ENCODE measurements at places on chromosomes 16 and 17.

DNA sequence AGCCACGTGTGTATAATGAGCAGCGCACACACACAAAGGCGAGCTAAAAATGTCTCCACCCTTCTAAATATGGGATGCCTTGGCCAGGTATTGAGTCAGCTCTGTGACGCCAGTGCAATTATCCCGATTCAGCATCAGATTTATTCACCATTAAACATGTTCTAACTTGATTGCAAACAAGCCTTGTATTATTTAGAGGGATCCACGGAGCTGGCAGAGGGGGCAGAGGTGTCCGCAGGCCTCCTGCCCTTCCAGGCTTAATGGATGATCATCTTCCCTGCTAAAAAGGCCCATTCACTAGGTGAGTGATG lies 591.7 kb downstream of the MAF start:
- no peak for DNase-seq

DNA sequence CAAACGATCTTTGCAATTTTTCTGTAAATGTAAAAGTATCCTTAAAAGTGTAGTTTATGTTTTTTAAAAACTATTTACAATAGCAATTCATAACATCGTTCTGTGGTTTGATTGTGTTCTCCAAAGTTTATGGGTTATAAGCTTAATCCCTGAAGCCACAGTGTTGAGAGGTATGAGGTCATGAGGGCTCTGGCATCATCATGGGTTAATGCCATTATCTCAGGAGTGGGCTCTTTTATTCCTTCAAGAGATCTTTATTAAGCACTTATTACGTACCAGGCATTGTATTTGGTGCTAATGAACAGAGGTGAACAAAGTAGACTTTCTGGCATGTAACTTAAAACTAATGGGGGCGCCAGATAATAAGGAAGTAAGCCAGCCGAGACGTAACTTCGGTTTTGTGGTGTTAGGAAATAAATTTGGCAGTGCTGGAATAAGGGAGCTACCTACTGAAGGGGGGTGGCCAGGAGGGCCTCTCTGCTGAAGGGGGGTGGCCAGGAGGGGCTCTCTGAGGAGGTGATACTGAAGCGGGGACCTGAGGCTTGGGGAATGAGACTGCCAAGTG lies 158.1 kb downstream of the VPS53 start:
- no peak for DNase-seq

- no peak for DNase-seq
Observed at GRCh38 chr17:74079537-74080300, 123.8 kb upstream of the RPL38 start.

- DNase-seq: no peak
Observed at GRCh38 chr16:31177136-31177535, 2.8 kb upstream of the FUS start.

GRCh38 chr16:61128545-61129323 lies 907.5 kb downstream of the CDH8 start:
- no peak for DNase-seq

- DNase-seq: peak; percentile 71
Observed at GRCh38 chr17:3594051-3594800, 15.0 kb downstream of the TRPV1 start.

- DNase-seq: no peak
Observed at GRCh38 chr16:64345142-64345541, 776.7 kb downstream of the CDH11 start.

DNA sequence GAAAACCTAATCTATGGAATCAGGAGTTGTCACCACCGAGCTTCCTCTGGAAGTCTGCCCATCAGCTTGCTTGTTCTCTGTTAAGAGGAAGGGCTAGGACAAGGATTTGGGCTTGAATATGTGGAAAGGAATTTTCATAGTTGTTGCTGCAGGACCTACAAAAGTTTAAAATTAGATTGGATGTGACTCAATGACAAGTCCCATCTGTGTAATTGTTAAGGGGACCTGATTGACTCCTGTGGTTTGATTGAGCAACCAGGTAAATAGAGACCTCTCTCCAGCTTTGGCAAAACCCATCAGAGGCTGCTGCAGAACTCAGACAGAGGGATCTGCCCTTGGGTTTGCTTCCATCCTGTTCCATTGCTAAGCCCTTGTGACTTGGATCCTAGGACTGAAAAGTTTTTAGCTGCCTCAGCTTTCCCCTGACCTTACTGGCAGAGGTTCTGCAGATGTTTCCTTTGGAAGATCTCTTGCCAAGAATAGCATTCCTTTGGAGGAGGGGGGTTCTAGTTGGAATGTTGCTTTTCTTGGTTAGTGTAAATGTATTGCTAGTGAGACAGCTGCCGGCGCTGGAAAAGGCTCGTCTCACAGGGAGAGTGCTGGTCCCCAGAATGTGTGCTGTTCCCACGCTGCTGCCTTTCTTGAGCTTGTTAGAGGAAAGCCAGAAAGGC lies 50.0 kb downstream of the SF3B3 start:
- peak; percentile 97 for DNase-seq

DNA sequence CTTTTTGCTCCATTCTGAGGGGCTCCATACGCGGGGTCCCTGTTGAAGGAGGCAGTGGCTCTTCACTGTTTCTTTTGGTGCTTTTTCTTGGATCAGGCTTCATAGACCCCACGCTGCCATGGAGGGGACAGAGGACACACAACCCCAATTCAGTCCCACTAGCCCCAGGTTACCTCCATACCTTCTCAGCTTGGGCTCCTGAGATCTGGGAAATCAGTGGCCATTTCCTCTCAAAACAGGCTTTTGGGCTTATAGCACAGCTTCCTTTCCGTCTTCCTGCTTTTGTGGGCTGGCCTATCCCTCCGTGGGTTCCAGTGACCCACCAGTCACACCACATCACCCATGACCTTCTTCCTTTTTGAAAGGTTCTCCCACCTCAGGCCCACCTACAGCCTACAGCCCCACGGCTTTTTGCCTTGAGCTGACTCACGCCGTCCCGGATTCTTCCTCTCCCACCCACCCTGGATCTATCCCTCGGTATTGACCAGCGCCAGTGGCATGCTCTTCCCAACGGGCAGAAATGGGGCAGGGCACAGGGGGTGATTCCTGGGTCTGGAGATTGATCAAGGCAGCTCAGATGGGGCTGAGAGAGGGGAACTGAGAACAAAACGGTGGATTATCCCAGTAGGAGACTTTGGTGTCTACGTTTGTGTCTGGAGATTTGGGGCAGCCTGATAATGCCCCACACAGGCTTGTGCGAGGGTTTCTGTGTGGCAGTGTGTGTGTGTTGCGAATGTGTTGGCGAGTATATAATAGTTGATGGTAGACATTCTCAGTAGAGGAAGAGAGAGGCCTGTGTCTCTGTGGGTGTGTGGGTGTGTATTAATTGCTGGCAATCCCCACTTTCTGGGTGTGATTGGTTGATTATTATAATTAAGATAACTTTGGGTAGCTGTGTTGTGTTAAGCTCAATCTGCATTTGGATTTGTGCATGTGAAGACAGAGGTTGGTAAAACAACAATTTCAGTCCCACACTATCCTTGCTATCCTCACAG lies 3.8 kb downstream of the TBX21 start:
- no peak for DNase-seq

DNA sequence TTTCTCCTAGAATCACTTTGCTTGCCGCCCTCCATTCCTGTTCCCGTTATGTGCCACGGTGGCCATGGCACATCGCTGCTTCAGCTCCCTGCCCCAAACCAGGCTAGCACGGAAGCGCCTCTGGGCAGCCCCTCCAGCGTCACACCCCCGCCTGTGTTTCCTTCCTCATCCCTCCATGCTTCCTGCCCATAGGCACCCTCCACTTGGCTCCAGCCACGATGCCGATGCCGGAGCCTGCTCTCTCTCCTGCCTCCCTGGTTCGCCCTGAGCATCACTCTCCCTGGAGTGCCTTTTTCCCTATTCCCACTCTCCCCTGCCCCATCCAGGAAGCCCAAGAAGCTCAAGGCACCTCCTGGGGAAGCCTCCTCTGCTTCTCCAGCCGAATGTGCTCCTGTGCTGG lies 3.2 kb upstream of the ARHGAP23 start:
- DNase-seq: no peak

GRCh38 chr17:48037036-48037837 lies at the start of gene COPZ2:
Gene COPZ2 (minus strand): TSS chr17:48037797. CDS start chr17:48037777, 20 bp downstream.
- peak; percentile 75 for DNase-seq

DNA sequence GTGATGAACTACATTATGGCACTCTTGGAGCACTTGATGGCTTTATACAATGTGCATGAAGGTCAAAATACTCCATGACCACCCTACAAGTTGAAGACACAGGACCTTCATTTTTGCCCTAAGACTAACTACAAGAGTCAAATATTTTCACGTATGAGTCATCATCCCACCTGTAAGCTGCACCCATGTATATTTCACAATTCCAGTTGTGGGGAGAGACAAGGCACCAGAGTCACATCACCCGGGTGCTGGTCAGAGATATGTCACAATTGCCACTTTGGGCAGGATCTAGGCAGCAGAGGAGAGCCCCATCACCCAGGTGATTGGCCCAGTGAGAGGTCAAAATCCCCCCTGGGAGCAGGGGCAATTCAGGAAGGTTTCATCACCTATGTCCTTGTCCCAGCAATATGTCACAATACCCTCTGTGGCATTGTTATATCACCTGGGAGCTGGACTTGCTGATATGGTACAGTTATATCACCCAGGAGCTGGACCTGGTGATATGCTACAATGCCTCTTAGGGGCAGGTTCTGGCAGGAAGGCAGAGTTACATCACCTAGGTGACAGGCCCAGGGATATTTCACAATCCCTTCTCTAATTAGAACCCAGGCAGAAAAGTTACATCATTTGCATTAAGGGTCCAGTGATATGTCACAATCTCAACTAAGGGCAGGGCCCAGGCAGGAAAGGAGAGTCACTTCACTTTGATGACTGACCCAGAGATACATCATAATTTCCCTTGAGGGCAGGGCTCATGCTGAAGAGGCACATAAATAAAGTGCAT lies 1839.2 kb downstream of the TP53TG3F start:
- DNase-seq: no peak

DNA sequence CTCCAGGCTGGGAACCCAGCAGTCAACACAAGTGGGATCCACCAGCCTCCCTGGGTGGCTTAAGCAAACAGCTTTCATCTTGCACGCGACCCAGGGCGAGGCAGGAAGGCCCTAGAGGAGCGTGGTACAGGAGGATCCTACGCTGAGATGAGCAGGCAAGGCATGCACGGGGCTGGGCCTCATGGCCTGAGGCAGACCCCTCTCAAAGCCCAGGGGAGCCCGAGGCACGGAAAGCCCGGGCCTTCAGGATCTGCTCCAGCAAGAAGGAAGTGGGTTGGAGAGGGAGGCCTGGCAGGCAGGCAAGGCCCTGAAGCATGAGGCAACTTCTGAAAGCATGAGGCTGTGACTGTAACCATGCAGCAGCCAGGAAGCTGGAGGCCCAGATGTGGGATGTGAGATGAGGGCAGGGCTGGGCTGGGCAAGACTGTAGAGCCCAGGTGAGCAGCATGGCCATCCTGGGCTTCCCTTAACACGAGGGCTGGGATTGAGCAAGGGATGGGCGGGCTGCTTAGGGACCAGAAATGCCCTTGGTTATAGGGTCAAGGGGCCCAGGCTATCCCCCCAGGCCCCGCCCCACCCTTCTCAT lies 338.7 kb downstream of the C16orf95 start:
- peak; percentile 62 for DNase-seq

- peak; percentile 64 for DNase-seq
Observed at GRCh38 chr17:38403491-38403890, 24.8 kb upstream of the ARHGAP23 start.
